Activated CD4-positive, CD25-positive, alpha-beta regulatory T cell treated with anti-CD3 and anti-CD28 coated beads, Interleukin-2, amount 50 U/mL, for 24 hours (primary cell): ENCODE measurements at places on chromosomes 2 and 18.

GRCh38 chr18:57212678-57213077, 65.8 kb downstream of the BOD1L2 start:
- no peak for ATAC-seq

GRCh38 chr2:238973038-238973739, 125.3 kb downstream of the TWIST2 start:
- no peak for ATAC-seq

DNA sequence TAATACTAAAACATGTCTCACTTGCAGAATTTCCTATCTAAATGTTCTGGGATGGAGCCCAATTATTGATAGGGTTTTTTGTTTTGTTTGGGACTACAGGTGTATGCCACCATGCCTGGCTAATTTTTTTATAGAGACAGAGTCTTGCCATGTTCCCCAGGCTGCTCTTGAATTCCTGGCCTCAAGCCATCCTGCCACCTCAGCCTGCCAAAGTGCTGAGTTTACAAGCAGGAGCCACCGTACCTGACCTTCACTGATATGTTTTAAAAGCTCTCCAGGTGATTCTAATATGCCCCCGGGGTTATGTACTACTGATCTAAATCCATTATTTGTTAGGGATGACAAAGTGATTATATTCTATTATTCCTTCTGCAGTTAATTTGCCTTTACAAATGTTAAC, 2.2 kb downstream of the ELAC1 start:
- no peak for ATAC-seq

DNA sequence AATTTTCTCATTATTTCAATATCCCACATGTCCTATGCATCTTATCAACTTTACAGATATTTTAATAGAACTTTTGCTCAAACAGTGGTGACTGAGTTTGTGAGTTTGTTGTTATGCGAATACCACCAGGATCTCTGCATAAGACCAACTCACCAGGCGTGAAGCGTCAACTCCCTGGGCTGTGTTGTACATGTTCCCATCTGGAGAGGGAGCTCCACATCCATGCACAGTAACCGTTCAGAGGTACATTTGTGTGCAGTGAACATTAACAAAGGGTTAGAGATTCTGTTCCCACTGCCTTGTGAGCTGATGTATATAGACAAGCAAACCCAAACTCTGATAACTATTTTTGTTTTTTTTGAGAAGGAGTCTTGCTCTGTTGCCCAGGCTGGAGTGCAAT, 188.7 kb downstream of the MYT1L start:
- ATAC-seq, result no peak

GRCh38 chr2:235566415-235566814, 72.6 kb downstream of the AGAP1 start:
- no peak for ATAC-seq

DNA sequence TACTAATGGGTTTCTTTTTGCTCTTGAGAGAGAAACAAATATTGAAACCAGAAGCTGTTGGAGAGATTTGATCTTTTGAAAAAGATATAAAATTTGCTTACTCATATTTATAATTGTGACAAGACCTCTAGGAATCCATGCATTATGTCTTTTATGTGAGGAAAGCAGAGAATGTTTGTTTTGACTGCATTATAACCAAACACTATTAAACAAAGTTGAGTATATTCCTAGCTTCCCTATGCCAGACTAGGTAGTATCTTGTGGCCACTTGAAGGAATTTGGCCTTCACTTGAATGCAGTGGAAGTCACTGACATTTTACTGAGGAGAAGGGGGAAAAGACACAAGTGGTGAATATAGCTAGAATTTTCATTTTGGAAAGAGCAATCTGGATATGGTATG, 521.8 kb upstream of the ZEB2 start:
- ATAC-seq, result no peak

DNA sequence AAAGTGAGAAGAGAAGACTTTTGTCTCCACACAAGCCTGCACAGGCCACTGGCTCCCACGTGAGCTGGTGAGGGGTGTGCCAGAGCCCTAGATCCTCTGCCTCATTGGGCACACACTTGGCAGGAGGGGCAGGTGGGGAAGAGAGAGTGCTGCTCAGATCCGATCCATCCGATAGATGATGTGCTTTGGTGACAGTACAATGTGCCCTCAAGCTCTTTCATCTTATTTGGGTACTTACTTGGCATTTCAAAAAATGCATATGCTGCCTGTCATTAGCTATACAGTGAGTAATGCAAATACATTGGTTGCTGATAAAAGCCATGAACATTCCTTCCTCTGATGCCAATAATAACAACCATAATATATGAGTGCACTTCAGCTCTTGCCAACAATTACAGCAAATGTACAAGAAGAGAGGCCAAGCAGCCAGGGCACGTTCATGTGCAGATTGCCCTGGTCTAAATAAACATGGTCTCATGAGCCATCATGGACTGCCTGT, 255.3 kb downstream of the VAPA start:
- no peak for ATAC-seq

DNA sequence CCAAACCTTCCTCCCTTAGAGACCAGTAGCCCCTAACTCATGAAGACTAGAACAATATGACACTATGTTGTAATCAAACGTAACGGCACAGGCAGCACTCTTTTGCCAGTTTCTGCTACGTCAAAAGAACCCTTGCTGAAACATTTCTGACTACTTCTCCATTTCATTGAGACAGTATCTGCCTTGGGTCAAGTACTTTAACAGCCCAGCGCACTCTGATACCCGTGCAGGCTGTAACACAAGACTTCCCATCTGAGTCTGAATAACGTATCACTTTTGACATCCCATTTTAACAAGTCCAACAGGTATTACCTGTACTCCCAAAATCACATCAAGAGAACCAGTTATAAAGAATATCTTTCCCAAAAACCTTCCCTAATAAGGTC, 38.4 kb downstream of the TBC1D8 start:
- no peak for ATAC-seq
